Lower lobe of right lung (tissue), 2 donors: ENCODE measurements at places on chromosomes 5 and 9. TPM values are rescaled to one million over a fixed set of nuclear protein-coding genes. Genes with fewer than 3 reads are reported as not detected.

DNA sequence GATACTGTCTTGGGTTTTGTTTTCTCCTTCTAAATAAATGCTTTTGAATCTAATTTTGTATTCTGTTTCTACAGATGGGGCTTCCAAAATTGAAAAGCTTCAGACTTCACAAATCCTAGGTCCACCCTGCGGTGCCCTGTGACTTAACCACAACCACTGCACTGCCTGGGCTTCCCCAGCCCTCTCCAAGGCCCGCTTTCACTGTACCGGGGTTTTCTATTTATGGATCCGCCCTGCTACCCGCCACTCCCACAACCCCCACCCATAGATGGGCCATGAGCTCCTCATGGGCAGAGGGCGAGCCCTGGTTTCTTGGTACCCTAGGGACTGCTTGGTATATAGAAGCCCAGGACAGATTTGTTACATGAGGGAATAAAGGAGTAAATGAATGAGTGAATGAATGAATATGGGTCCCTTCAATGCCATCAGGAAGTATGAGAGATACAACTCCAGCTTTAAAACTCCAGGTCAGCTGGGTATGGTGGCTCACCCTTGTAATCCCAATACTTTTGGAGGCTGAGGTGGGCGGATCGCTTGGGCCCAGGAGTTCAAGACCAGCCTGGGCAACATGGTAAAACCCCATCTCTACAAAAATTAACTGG, 39.8 kb upstream of the NEK6 start:
- H3K27me3 ChIP-seq: no peaks in the 10 kb centered on the region
- H3K27ac ChIP-seq: peak overlapping the region; percentile 70
- no peaks in the 10 kb centered on the region for H3K36me3 ChIP-seq
- DNase-seq: no peak
- no peak overlapping the region for H3K4me3 ChIP-seq
- peaks cover 92% of the 10 kb centered on the region for H3K4me1 ChIP-seq

DNA sequence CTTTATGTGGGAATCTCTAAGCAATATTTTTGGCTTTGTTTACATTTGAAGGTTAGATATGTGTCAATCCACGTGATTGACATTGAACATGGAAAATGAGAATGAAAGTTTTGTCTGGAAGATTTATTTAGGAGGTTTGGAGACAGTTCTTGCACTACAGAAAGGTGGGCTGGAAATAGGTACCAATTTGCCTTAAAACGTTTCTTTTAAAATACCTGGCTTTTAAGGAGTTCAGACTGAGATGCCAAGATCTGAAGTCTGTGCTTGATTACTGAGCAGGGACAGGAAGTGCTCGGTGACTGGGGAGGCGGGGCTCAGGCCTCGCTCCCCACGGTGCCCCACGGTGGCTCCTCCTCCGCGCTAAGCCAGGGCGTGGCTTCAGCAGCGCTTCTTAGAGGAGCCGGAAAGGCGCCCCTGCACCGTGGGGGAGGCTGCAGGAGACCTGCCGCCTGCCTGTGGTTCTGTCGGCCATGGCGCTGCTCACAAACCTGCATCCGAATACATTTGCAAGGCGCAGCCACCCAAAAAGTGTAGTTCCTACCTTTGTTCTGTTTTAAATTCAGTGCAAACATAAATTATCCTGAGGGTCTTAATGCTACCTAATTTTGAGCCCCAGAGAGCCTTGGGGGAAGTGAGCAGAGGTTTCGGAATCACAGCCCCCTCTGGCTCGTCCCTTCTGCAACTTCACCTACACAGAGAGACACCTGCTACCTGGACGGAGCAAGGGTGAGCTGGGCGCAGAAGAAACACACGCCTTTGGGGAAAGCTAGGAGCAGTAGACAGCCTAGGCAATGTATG, 49.2 kb downstream of the USP20 start:
- H3K27me3 ChIP-seq: no peaks in the 10 kb centered on the region
- no peaks in the 10 kb centered on the region for H3K36me3 ChIP-seq
- H3K4me1 ChIP-seq: peaks cover 56% of the 10 kb centered on the region
- DNase-seq: peak; percentile 96

GRCh38 chr9:12595400-12595799, 97.8 kb upstream of the TYRP1 start:
- no peaks in the 10 kb centered on the region for H3K4me1 ChIP-seq
- no peaks in the 10 kb centered on the region for H3K36me3 ChIP-seq
- DNase-seq: no peak

DNA sequence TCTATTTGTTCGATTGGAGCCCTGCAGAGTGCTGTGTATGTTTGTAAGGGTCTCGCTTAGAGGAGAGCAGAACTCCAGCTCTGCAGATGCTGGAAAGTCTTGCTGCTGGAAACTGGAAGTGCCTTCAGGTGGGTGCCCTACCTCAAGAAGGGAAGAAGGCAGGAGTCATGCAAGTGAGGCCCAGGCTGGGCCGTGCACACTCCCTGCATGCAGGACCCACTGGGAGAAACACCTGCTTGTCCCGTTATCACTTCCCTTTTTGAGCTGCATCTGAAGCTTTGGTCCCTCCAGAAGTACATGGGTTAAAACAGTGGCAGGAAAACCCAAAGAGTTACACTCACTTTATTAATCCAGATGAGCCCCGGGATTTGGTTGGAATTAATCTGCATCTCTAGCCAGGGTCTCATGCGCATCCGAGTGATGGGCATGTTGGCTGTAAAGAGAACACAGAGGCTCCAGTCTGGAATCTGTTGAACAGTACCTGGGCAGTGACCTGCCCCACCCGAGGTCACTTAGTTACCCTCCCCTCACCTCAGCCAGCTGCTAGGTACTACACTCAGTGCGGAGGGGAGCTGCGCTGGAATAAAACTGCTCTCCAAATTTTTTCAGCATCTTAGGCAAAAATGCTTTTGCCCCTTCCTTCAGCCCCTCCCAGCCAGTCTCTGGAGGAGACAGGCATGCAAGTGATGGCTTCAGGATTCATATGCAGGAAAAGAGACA, 1.4 kb downstream of the IRF1 start:
- peak overlapping the region; percentile 78 for H3K4me3 ChIP-seq
- H3K27ac ChIP-seq: peak overlapping the region; percentile 99
- DNase-seq: no peak

DNA sequence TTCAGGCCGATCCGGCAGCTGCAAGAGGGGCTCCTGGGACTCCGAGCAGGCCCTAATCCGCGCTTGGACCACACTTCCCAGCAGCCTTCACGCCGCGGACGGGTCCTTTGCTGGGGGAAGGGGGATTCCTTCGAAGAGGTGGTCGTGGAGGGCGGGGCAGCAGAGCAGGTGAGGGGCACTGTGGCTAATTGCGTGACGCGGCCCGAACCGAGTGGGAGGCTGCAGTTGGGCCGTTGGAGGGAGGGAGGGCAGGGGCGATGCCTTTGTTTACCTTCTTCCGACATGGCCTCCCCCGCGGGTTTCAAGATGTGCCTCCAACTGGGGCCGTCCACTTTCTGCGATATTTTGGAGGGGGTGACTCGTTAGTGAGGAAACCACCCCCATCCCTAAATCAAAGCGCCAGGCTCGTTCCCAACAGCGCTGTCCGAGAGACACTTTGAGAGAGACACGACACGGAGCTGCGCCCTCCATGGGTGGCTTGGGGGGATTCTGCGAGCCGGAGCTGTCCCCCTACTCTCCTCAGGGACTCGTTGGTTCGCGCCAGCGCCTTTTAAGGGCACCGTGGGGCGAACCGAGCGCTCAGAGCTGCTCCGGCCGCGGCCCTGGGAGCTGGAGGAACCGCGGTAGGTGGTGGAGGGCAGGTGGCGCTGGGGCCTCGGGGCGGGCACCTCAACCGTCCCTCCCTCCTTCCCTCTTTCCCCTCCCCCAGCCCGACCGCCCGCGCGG, at the start of gene FAM53C:
TSS of gene FAM53C (plus strand) at position 582 of the 726 bp plus-strand sequence. CDS start 3,070 bp downstream, outside the sequence.
- peaks cover 19% of the 10 kb centered on the region for H3K36me3 ChIP-seq
- H3K27ac ChIP-seq: peak within 1 kb of the TSS; percentile 99
- H3K4me3 ChIP-seq: peak within 1 kb of the TSS; percentile 89
- H3K4me1 ChIP-seq: peaks cover 17% of the 10 kb centered on the region

- DNase-seq: no peak
- no peaks in the 10 kb centered on the region for H3K36me3 ChIP-seq
- H3K4me3 ChIP-seq: no peak overlapping the region
Observed at GRCh38 chr9:109574061-109574882, 76.2 kb upstream of the PTPN3 start.

DNA sequence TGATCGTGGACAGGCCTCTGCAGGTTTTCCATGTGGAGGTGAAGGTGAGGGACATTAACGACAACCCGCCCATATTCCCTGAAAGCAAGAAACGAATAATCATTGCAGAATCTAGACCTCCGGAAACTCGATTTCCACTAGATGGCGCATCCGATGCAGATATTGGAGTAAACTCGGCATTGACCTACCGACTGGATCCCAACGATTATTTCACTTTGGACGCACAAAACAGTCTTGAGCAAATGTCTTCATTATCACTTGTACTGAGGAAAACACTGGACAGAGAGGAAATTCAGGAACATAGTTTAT, 621 bp downstream of the PCDHA13 start:
- H3K36me3 ChIP-seq: no peaks in the 10 kb centered on the region
- H3K27ac ChIP-seq: no peak overlapping the region
- peaks cover 5% of the 10 kb centered on the region for H3K27me3 ChIP-seq
- H3K4me1 ChIP-seq: no peaks in the 10 kb centered on the region

DNA sequence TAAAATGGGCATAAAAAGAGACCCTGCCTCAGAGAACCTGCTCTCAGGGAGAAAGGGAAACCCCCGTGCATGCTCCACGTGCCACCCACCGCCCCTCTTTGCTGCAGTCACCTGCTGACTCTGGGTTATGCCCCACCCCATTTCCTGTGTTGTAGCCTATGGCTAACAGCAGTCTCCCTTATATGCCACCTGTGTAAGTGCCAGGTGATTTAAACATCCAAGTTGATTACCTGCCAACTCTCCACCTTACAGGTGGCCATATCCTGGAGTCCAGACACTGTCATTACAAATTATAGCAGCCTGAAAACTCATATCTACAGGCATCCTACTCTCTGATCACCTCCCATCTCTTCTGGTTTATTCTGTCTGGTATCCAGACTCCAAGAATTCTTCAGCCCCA, 242.6 kb downstream of the HSPA4 start:
- no peak overlapping the region for H3K4me3 ChIP-seq
- no peaks in the 10 kb centered on the region for H3K27me3 ChIP-seq
- no peak overlapping the region for H3K27ac ChIP-seq
- no peaks in the 10 kb centered on the region for H3K4me1 ChIP-seq

- no peak overlapping the region for H3K27ac ChIP-seq
- H3K4me1 ChIP-seq: peaks cover 5% of the 10 kb centered on the region
- no peaks in the 10 kb centered on the region for H3K27me3 ChIP-seq
- no peak overlapping the region for H3K4me3 ChIP-seq
- DNase-seq: no peak
Observed at GRCh38 chr5:172044631-172045314, 38.3 kb upstream of the FBXW11 start.

DNA sequence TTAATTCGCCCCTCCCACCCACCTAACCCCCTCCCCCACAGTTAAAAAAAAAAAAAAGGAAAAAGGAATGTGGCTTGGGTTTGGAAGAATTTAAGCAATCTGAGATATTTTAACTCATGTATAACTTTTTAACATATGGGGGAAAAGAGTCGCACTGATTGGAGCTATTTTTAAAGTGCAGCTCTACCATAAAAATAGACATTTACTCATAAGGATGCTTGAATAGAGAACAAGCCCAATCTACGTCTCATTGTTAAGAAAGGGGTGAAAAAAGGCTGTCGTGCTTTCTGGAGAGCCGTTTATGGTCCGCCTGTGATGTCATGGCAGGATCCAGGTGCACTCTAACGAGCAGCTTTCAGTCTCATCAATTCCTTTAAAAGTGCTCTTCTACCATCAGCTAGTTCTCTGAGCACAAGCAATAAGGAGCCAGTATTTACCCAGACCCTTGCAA, 142.4 kb downstream of the ELAVL2 start:
- H3K27me3 ChIP-seq: no peaks in the 10 kb centered on the region
- no peak for DNase-seq
- H3K4me1 ChIP-seq: no peaks in the 10 kb centered on the region
- no peak overlapping the region for H3K27ac ChIP-seq
- no peak overlapping the region for H3K4me3 ChIP-seq

GRCh38 chr5:19044311-19044710, 943.7 kb downstream of the CDH18 start:
- no peak overlapping the region for H3K4me3 ChIP-seq
- H3K4me1 ChIP-seq: no peaks in the 10 kb centered on the region
- no peak overlapping the region for H3K27ac ChIP-seq
- no peaks in the 10 kb centered on the region for H3K36me3 ChIP-seq
- no peak for DNase-seq

- no peak overlapping the region for H3K4me3 ChIP-seq
- no peaks in the 10 kb centered on the region for H3K27me3 ChIP-seq
- no peaks in the 10 kb centered on the region for H3K4me1 ChIP-seq
- DNase-seq: no peak
- no peak overlapping the region for H3K27ac ChIP-seq
Observed at GRCh38 chr9:102594241-102594640, 400.9 kb upstream of the CYLC2 start.

CSF1R gene
- total RNA-seq: 78.2 TPM

SLC24A2 gene
- not detected for total RNA-seq

CDH18 gene
- not detected for total RNA-seq

MTRR gene
- total RNA-seq: 92.9 TPM

OBP2B gene
- total RNA-seq: not detected

RLN1 gene
- not detected for total RNA-seq
